ENCODE measurements at places on chromosomes 6 and 20. TPM values are rescaled to one million over a fixed set of nuclear protein-coding genes. Genes with fewer than 3 reads are reported as not detected.
A peak's percentile ranks its signal among the peaks of the same experiment; 100 is the strongest.

The SYNDIG1 gene
- total RNA-seq, result 5.4 TPM

GRCh38 chr6:156783958-156784357 lies 6.8 kb downstream of the ARID1B start:
- no peak for DNase-seq

GRCh38 chr6:167314180-167314821 lies 10.6 kb upstream of the TTLL2 start:
- DNase-seq, result peak; percentile 51

DNA sequence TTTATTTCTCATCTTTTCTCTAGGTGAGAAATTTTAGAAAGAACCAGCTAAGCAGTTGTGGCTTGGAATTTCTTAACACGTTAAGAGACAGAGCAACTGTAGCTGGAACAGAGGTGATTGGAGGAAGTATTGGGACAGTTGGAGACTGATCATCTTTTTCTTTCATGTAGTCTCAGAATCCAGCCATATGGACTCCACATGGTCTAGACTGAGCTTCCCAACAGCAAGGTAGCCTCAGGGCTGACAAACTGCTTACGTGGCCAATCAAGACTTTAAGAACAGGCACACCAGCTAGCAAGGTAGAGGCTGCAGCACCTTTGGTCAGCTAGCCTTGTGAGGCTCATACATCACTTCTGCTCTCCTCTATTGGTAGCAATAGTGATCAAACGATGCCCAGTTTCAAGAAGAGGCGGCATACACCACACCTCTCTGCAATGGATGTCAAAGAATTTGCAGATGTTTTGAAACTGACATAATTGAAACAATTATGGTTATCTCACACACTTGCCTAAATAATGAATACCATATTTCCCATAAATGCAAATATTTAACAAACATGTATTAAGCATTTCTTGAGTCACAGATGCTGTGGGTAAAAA lies 590.5 kb upstream of the SLC35B3 start:
- no peak for DNase-seq

- no peak for DNase-seq
These were observed 207.5 kb downstream of the PTPRT start for GRCh38 chr20:42982218-42982617.

DNA sequence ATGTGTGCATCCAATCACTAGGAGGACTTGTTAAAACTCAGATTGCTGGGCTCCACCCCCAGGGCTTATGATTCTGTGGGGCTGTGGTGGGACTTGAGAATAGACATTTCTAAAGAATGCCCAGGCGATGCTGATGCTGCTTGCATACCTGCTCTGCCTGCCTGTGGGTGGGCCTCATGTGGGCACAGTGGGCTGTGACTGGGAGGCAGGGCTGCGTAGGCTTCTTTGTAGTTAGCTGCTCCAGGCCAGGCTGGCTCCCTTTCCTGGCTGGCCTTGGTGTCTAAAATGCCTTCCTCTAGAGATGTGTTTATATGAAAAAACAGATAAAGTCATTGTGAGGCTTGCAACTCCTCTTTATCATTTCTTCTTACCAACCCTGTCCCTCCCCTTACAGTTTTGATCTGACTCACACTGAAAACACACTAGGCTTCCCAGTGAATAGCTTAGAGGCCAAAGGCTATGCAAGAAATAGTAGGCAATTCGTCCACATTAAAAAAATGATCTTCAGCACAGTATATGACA lies 495.5 kb upstream of the MAP3K7 start:
- DNase-seq, result peak; percentile 44

DNA sequence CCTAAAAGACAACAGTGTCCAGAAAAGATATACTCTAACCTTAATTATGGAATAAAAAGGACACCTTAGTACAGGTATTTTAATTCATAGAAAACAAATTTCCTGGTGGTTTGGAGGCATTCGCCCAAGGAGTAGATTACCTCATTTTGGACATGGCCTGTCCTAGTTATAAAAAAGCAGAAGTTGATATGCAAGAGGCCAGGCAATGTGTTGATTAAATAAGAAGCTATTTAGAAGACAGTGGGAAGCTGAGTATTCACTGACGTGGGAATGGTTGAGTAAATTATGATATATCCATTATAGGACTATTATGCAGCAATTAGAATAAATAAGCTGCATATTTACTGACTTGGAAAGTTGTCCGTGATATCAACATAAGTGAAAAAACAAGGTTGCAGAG lies 314.9 kb downstream of the ALDH8A1 start:
- no peak for DNase-seq

- DNase-seq, result peak; percentile 57
These were observed 44.5 kb upstream of the OSTM1 start for GRCh38 chr6:108118810-108119768.

DNA sequence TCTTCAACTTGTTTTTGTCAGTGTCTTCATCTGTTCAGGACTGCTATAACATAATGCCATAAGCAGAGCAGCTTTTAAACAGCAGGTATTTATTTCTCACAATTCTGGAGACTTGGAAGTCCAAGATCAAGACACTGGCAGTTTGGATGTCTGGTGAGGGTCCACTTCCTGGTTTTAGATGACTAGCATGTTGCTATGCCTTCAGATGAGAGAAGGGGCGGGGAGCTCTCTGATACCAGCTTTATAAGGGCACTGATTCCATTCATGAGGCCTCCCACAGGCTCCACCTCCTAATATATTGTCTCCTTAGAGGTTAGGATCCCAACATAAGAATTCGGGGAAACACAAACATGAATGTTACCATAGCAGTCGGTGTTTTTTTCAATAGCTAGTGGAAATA lies 52.9 kb downstream of the FAM83B start:
- no peak for DNase-seq

DNA sequence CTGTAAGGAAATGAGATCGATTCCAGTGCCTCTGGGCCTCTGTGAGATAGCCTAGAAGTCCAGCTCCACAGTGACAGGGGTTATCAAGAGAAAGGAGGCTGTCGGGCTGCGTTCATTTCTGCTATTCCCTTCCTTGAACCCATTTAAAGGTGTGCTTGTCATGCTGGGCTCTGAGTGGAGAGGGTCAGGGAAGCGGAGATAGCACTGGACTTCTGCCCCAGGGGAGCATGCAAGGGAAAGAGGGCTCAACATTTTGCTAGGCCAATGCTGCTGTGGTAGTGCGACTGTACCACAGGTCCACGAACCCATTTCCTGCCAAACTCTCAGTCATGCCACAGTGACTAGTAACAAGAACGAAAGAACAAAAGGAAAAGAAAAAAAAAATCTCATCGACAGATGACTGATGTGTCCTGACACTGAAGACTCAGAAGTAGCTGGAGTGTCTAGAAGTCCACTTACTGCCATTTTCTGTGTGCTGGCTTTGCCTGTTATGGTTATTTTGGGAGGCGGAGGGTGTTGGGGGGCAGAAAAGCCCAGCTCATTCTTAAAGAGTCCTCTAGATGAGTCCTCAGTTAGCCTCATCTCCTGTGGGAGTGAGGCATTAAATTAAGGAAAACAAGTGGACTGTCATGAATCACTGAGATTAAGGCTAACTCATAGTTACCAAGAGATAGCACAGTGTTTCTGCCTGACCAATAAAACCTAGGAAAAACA lies 8.1 kb downstream of the NEDD9 start:
- no peak for DNase-seq

DNA sequence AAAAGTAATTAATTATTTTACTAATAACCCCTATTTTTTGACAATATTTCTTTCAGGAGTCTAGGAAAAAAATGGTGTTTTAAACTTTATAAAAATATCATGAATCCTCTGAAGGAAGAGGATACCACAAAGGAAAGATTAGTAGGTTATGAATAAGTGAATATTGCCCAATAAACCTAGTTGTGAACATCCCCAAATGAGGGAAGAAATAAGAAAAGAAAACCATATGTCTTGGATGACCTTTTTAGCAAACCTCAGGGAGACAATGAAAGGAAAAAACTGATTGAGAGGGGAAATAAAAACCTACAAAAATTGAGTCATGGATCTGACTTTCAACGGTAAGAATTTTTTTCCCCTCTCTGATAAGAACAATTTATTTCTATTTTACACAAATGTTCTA lies 34.4 kb downstream of the TENT5A start:
- DNase-seq, result no peak

DNA sequence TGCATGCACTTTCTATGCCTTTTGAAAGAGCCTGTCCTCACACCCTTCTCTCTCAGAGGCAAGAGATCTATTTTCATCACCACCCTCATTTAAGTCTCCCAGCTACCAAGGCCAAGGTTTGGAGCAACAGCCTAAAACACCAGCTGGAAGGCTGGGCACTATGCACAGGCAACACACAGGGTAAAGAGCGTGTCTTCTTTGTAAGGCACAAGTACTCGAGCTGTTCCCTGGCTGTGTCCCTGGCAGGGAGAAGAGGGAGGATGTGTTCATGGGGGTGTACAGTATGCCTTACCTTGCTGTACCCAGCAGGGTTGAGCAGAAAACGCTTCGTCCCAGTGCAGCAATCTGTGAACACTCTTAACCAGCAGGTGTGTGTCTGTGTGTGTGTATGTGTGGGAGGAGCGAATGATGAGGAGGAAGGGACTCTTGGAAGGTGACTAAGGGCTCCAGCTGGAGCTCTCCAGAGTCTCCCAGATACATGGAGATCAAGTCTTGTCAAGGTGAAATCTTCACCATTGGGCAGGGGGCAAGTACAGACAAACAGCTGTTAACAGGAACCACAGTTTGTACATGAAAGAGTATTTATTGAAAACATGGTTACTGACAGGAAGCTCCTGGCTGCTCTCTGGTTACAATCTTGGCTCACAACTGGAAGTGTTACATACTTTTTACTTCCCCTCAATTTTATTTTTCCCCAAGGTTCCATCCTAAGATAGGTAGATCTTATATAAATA lies 40.8 kb downstream of the ELMO2 start:
- no peak for DNase-seq

GRCh38 chr6:145323646-145324045 lies 411.7 kb downstream of the EPM2A start:
- DNase-seq, result no peak

GRCh38 chr6:2986722-2987221 lies 12.9 kb upstream of the NQO2 start:
- DNase-seq, result no peak

GRCh38 chr20:21516180-21516567 lies 2.3 kb upstream of the NKX2-2 start:
- no peak for DNase-seq

DNA sequence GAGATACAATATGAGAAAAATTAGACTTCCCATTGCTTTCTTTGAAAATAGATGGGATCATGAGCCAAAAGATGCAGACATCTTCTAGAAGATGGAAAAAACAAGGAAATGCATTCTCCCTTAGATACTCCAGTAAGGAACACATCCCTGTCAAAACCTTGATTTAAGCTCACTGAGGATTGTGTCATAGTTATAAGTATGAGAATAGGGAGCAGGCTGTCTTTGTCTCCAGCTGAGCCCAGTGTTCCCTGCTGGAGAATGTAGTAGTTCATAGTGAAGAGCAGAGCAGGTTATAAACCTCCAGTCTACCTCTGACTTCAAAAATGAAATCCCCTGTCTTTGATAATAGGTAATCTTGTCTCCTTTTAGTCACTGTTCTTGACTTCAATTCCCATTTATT lies 589.9 kb downstream of the PHF3 start:
- DNase-seq, result no peak

The SLC22A3 gene
- total RNA-seq, result 2.8 TPM

The WTAP gene
- total RNA-seq, result 142 TPM

GRCh38 chr6:135820340-135820739 lies 31.2 kb upstream of the PDE7B start:
- no peak for DNase-seq

DNA sequence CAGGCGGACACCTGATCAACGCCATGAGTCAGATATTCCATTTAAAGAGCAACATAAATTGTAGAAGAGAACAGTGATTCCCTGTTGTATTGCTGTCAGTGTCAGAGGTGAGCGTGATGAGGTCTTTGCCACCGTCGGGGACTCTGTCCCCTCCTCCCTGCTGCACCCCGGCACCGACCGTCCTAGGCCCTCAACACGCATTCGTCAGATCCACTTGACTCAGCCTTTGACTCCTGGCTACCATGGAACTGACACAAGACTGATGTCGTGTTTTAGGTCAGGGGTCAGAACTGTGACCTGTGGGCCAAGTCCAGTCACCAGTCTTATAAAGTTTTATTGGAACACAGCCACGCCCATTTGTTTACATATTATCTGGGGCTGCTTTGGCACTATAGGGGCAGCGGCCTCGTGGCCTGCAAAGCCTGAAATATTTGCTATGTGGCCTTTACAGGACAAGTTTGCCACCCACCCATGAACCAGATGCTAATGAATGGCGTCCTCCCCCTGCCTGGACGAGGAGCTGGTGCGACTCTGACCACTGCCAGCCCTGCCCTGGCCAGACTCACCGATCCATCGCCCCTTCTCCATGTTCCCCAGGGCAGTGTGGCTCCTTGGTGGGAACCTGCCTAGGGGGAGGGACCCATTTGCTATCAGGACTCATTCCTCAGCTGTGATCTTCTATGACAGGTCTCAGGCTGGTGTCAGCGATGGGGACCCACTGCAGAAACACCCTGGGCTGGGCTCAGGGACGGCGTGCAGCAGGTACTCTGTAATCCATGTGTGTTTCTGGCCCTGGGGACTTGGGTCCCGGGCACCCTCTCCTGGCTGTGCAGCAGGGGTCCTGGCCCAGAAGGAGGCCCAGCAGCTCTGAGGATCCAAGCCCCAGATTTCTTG lies 37.5 kb upstream of the PHACTR3 start:
- DNase-seq, result no peak

DNA sequence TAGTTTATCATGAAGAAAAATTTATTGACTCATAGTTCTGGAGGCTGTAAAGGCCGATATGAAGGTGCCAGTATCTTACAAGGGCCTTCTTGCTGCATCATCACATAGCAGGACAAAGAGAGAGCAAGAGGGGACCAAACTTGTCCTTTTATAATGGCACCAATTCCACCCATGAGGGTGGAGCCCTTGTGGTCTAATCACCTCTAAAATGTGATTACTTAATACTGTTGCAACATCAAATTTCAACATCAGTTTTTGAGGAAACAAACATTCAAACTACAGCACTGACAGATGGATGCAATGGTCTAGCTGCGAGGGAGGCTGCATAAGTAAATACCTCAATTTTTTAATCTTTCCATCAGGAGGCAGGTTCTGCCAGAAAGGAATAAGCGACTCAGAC lies 76.7 kb upstream of the LAMA2 start:
- no peak for DNase-seq

DNA sequence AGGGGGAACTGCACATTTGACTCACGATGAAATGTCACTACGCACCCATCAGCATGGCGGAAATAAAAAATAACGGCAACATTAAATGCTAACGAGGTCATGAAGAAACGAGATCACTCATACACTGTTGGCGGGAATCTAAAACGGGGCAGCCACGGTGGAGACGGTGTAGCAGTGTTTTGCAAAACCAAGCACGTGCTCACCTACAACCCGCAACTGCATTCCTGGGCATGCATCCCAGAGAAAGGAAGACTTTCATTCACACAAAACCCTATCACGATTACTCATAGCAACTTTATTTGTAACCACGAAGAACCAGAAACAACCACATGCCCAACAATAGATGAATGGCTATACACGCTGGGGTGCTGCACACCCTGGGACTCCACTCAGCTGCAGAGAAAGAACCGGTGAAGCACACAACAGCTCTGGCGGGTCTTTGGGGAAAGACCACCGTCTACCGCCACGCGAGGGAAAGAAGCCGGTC lies 77.0 kb downstream of the YTHDF1 start:
- DNase-seq, result no peak

- no peak for DNase-seq
These were observed 7.7 kb upstream of the BICRAL start for GRCh38 chr6:42774201-42774600.

GRCh38 chr6:122702841-122703240 lies 76.7 kb upstream of the FABP7 start:
- DNase-seq, result no peak

The PRICKLE4 gene
- 0.70 TPM for total RNA-seq
